BE2C (cell line): ENCODE measurements at places on chromosomes 12 and 14.
A peak's percentile ranks its signal among the peaks of the same experiment; 100 is the strongest.

DNA sequence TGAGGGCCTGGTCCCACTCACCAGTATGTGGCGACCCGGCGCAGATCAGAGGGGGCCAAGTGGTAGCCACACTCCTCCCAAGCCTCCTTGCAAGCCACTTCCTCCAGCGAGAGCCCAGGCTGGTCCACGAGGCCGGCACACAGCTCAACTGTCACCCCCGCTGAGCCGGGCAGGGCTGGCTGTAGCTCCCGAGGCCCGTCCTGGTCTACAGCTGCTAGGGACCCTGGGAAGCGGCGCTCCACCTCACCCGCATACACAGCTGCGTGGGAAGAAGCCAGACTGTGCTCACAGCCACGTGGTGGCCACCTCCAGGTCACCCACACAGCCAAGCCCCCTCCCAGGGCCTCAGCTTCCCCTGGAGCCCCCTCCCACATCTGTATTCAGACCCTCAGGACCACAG, 4.6 kb downstream of the NUDT14 start:
- DNase-seq, result no peak

GRCh38 chr12:78192979-78193378, 362.3 kb downstream of the NAV3 start:
- DNase-seq, result no peak

GRCh38 chr12:70557583-70558191, 79.5 kb downstream of the PTPRB start:
- DNase-seq, result no peak

GRCh38 chr12:112418273-112418607, 507 bp upstream of the PTPN11 start:
- no peak for DNase-seq

GRCh38 chr14:74913986-74914573, 9.0 kb downstream of the RPS6KL1 start:
- peak; percentile 66 for DNase-seq

DNA sequence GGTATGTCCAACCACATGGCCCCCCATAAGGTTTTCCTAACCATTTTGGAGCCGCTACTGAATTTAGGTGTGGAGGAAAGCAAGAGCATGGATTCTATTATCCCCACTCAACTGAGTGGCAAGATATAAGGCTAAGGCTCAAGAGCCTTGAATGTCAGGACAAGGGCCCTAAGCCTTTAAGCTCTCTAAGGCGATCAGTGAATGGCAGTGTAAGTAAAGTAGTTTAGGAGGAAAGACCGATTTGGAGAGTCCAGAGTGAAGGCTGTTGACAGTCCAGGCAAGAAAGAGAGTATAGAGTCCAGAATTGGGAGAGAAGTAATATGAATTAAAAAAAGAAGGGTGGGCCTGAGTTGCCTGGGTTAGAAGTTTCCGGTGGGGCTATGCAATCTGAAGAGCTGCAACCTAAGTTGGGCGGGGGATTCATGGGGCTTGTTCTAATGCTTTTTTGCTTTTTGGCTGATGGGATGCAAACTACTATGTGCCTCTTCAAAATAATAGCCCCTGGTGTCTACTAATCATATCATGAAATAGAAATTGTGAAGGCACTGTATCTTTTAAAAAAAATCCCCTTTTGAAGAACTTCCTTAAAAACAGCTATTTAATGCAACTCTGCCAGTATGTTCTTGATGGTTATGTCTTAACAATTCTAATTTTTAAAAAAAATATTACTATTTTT, at the start of gene SPIC:
Gene SPIC (plus strand): TSS at position 626 of the 676 bp plus-strand sequence. CDS start 1,569 bp downstream, outside the sequence.
- DNase-seq, result no peak

GRCh38 chr14:103186909-103187586, 63.8 kb downstream of the TNFAIP2 start:
- no peak for DNase-seq

GRCh38 chr12:67155863-67156262, 113.3 kb upstream of the CAND1 start:
- no peak for DNase-seq

DNA sequence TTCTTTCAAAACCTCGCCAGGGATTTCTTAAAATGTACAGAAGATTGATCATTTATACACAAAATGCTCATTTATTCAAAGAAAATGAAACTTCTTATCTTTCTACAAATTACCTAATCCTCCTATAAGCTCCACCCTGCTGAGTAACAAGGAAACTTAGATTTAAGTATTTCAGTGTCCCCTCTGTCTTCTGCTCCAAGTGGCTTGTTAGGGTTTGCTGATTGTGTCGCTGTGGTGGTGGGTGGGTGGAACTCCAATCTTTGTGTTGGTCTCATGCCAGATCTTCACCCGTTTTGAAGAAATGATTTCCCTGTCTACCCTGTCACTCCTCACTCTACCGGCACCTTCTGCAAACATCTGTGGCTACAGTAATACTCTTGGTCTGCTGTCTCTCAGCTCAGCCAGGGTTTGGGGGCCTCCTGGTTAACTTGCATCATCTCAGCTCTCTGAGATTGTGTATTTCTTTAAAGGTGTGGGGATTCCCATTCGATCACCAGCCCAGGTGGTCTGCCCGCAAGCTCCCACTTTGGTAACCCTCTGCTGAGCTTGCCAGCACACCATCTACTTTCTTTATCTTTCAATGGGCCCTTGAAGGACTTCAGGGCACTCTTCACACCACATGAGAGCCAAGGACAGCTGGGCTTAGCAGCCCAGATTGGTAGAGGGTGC, 73.8 kb downstream of the DRAM1 start:
- no peak for DNase-seq

- no peak for DNase-seq
Observed at GRCh38 chr12:42234970-42235369, 3.1 kb downstream of the YAF2 start.

DNA sequence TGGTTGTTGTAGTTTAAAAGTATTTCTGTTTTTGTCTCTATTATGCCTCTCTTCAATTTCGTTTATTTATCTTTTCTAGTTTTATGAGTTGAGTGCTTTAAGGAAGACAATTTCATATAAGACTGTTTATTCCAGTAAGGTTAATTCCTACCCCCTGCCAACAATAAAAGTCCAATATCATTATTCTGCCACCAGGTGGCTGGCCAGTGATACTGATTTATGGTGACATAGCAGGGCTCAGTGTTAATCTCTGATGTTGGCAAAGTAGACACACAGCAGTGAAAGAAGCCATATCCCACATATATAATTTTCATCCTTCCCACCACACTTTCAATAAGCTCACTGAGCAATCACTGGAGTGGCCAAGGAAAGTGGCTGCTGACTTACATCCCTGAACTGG, 69.0 kb upstream of the BMP4 start:
- DNase-seq, result peak; percentile 20

DNA sequence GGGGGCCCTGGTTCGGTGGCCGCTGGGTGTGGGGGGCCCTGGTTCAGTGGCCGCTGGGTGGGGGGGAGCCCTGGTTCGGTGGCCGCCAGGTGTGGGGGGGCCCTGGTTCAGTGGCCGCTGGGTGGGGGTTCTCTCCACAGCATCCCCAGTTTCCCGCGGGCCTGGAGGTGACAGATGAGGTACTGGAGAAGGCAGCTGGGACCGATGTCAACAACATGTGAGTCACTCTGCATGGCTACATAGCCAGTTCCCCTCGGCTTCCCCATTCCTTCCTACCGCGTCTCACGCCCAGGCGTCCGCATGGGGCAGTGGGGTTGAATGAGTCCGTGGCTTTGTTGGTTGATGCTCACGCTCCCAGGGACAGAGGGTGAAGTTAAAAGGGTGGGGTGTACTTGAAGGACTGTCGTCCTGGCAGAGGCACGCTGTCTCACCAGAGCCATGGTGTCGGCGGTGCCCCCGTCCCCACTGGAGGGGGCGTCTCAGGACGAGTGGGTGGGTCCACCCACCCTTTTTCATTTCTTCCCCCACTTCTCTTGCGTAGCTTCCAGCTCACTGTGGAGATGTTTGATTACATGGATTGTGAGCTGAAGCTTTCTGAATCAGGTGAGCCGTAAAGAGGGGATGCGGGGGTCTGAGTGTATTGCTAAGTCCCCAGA, 15.6 kb downstream of the HIP1R start:
- no peak for DNase-seq

DNA sequence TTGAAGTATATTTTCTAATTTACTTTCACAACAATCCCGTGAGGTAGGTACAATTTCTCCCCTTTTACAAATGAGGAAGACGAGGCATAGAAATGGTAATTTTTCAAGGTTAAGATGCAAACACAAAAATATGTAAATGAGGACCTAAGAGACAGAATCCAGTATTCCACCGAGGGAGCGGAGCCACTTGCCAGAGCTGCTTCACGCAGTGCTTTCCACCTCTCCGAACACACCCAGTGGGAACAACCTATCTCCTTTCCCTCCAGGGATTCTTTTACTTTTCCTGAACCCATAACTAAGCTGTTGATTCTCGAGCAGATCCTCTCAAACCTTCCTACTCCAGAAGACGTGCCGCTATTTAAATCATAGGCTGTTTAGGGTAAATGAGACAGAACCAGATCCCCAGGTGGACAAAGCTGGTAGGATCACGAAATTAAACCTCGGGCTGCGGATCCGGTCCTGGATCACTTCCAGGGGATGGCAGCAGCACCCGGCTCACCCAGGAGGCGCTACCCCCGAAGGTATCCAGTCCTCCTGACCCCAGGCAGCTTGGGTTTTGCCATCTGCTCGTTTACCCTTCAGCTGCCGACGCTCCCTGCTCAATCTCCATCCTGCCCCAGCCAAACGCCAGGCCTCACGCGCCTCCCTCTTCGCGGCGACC, 1.5 kb downstream of the DDHD1 start:
- DNase-seq, result peak; percentile 73

DNA sequence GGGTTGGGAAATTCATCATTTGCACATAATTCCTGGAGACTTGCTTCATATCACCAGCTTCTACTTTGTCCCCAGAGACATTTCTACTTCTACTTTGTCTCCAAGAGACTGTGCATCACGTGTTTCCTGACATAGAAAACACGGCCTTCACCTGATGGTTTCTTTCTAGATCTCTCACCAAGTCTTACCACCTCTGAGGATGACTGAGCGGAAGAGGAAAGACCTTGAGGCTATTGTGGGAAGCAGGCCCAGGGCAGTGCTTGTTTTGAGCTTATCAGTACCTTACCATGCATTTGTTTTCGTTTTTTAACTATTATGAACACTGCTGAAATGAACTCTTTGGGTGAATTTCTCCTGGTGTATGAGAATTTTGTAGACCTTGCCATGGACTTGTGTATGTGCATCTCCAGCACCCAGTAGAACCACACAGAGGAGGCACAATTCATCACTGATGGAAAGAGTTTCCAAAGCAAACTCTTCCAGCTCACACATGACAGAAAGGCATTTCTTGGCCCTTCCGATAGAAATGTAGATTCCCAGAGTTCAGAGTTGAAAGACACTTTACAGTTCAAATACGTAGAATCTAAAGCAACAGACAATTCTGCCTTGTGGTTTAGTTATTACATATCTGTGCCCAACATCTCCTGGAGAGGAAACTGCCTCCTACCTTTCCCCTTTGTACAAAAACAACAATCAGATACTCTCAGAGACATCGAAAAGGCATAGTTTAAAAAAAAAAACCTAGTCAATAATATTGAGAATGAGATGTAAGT, 434.7 kb downstream of the FUT8 start:
- no peak for DNase-seq

DNA sequence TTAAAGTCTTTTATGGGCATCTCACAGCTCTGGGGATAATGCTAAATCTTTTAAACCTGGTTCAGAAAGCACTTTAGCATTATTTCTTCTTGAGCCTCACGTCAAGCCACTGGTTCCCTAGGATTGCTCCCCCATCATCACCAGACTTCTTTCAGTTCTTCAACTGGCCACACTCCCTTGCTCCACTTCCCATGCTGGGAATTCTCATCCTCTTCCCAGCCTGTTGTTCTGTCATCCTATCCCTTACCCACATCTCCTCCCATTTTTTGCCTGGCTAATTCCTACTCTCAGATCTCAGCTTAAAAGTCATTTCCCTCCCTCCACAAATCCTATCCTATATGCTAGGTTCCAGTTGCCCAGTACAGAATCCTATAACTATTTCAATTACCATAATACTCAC, 14.4 kb downstream of the FERMT2 start:
- DNase-seq, result no peak

- peak; percentile 46 for DNase-seq
Observed at GRCh38 chr14:101072531-101072930, 169.0 kb upstream of the RTL1 start.

- no peak for DNase-seq
Observed at GRCh38 chr14:90905531-90905930, 89.3 kb upstream of the TTC7B start.

- no peak for DNase-seq
Observed at GRCh38 chr12:96571101-96571862, 81.9 kb downstream of the CFAP54 start.

GRCh38 chr12:124416516-124417395, 121.9 kb downstream of the RFLNA start:
- no peak for DNase-seq

- peak; percentile 22 for DNase-seq
Observed at GRCh38 chr12:104057771-104058197, 6.5 kb upstream of the HCFC2 start.

GRCh38 chr12:117284140-117284539, 77.3 kb downstream of the NOS1 start:
- DNase-seq, result no peak

DNA sequence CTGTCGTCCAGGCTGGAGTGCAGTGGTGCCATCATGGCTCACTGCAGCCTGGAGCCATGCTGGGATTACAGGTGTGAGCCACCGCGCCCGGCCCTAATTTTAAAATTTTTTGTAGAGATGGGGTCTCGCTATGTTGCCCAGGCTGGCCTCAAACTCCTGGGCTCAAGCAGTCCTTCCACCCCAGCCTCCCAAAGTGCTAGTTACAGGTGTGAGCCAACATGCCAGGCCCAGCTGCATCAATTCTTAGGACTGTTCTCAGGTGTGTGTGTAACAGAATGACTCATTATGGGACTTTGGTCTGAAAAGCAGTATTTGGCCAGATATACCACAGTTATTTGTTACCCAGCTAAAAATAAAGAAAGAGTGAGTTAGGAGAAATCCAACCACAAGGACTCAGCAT, 17.4 kb downstream of the LETMD1 start:
- no peak for DNase-seq

- DNase-seq, result no peak
Observed at GRCh38 chr12:1603269-1603993, 9.1 kb upstream of the FBXL14 start.

DNA sequence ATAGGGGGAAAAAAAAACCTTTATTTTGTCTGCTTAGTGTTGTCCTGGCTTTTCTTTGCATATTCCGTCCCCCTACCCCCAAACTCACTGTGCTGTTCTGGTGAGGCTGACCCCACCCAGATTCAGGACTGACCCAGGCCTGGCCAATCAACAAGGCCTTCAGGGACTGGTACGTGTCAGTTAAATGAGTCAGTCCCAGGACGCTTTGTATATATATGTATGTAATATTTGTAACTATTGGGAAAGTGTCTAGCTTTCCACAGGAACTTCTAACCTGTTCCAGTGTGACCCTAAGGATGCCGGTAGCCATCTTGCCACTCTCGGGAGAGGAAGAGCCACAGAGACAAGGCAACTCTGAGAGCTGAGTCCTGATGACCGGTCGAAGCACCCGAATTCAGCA, 107.4 kb downstream of the VCPKMT start:
- no peak for DNase-seq

DNA sequence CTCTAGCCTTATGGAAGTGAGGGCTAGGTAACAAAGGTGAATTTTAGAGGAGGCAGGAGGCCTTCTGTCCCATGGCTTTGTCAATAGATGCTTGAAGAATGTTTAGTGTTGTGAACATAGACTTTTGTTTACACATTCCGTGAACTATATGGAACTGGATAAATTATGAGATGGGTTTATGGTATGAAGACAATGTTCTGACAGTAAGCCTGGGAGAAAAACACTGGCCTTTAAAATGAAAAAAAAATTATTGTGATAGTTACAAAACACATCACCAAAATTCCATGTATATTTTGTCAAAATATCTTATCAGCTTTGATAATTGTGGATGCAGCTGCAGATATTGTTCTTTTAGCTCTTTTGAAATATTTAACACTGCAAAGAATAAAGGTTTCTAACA, 251.5 kb upstream of the DCN start:
- DNase-seq, result no peak

- no peak for DNase-seq
Observed at GRCh38 chr12:47995981-47996401, 8.3 kb downstream of the COL2A1 start.
